Inflammatory macrophage (primary cell): ENCODE measurements at places on chromosomes 1 and 21.
A peak's percentile ranks its signal among the peaks of the same experiment; 100 is the strongest.

DNA sequence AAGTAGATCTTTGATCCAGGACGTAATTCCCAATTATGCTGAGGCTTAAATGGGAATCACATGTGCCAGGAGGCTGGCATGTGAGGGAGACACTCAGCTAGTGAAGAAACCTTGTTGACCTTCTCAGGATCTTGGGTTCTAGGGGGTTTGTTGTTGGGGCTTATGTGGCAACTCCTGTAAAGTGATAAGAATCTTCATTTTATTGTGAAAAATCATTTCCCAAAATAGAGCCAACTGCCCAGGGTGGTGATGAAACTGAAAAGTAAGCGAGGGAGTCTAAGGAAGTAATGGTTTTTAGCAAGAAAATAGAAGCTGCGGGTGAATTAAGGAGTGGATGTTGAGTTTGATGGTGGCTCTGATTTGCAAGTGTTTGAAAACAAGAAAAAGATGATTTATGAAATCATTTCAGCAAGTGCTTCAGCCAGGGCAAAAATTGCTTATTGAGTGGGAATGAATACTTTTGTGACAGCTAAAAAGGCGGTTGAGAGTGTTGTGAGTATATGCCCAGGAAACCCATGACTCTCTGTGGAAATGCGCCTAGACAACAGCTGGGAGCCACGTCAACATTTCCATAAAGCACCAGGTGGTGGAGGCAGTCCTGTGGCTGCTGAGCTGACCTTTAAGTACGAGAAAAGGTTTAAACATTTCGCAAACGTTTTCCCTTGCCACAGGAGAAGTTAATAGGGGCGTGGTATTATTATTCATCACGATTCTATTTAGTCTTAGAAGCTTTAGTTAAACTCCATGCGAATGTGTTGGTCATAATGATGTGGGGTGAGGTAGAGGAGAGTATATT, 102.7 kb downstream of the HMGB4 start:
- DNase-seq = no peak

DNA sequence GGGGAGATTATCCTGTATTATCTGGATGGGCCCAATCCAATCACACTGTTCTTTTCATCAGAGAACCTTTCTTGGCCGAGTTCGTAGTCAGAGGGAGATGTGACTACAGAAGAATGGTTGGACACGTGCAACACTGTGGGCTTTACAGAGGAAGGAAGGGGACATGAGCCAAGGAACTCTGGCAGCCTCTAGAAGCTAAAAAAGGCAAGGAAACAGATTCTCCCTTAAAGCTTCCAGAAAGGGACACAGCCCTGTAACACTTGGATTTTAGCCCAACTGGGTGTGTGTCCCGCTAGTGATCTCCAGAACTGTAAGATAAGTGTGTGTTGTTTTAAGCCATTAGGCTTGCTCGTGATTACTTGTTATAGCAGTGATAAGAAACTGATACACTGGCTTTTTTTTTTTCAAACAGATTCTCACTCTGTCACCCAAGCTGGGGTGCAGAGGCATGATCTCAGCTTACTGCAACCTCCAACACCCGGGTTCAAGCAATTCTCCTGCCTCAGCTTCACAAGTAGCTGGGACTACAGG, 53.9 kb upstream of the FBXO28 start:
- no peak for DNase-seq

GRCh38 chr21:45857761-45858160, 123.8 kb upstream of the COL6A1 start:
- DNase-seq = no peak

DNA sequence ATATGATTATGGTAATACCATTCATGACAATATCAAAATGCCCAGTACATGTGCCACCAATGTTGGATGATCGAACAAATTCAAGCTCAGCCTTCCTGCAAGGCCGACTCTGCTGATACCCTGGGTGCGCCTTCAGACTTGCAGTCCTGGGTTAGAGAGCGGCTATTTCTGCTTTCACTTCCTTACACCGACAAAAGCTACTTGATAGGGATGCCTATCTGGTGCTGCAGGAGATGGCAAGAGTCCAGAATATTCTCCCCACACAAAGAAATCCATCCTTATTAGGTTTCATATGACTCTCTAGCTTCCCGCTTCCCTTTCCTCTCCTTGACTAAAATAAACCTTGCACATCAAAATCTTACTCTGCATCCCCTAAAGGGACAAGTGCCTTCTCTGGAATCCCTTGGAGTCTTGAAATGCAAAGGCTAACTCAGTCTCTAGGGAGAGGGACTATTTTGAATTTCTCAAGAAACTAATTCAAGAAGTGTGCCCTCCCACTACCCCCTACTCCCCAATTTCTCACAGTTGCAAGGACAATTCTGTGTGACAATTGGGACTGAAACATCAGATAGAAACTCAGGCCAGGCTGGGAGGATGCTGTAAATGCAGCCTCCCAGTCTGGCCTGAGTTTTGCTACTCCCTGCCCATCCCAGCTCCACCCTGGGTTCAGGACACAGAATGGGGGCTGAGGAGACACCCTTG, 103.1 kb upstream of the USP24 start:
- DNase-seq = peak; percentile 66

- DNase-seq = no peak
These were observed 73.7 kb downstream of the TOMM20 start for GRCh38 chr1:235054936-235055335.

DNA sequence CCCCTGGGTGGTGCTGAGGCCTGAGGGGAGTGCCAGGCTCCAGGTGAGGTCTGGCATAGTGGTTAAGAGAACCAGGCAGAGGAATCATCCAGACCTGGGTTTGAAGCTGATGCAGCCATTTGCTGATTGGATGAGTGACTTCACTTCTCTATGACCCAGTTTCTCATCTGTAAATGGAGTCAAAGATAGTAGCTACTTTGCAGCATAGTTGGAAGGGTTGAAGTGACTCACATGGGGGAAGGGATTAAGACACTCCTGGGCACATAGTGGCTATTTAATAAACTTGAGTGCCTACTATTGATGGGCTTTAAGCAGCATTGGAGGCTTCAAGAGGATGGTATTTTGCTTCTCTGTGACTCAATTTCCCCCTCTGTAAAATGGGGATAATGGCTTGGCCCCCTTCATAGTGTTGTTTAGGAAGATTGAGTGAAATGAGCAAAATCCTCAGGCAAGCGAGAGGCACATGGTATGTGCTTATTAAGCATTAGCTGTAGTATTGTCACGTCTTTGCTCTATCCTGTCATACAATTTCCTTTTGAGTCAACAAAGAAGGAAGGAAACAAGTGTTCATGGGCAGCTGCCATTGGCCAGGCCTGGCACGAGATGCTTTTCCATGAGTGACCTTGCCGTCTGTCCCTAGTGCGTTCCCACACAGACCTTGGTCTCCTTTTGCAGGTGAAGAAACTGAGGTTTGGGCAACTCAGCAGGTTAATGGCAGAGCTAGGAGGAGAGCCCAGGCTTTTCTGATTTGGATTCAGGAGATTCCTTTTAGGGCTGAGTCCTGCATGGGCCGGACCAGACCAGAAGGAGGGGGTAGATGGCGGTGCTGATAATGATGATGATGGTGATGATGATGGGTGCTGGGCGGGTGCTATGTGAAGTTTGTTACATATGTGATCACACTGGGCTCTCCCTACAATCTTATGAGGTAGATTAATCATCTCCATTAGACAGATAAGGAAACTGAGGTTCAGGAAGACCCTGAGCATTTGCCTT, 131.1 kb upstream of the WNT4 start:
- no peak for DNase-seq

- no peak for DNase-seq
These were observed 18.9 kb upstream of the SNRPE start for GRCh38 chr1:203842559-203842876.

GRCh38 chr1:180923887-180924286, 11.2 kb downstream of the KIAA1614 start:
- DNase-seq = no peak

DNA sequence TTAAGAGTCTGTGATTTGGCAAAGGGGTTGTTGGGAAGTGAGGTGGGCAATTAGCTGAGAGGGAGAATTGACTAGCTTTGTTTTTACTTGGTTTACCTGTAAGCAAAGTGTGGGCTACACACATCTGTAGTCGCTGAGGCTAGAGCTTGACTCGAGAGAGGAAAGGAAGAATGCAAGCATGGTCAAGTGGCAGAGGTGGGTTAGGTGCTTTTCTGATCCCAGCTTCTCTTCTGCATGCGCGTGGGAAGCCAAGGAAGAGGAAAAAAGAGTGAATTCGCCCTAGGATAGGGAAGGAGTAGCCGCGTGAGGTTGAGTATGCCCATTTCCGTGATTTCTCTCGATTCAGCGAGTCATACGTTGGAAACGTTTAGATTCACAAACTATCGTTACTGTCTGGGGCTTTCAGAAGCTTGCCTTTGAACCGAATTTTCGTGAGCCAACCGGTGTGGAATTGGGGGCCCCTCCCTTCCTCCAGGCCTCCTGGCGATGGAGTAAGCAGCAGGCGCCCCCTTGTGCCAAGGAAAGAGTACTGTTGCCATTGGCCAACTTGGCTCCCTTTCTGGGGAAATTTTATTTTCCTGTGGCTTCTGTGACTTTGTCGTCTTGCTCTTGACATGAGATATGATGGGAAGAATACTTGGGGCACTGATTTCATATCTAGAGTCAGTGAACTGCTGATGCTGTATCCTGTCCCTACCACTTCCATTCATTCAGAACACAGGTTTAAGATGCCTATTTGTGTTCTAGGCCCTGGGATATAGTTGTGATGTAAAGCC, 1.3 kb downstream of the PIGV start:
- DNase-seq = peak; percentile 82

DNA sequence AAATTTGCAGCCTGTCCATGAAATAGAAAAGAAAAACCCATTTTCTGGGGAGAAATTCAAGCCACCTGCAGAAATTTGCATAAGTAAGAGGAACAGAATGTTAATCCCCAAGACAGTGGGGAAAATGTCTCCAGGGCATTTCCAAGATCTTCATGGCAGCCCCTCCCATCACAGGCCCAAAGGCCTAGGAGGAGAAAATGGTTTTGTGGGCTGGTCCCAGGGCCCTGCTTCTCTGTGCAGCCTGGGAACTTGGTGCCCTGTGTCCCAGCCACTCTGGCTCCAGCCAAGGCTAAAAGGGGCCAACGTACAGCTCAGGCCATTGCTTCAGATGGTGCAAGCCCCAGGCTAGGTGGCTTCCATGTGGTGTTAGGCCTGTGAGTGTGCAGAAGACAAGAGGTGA, 155.6 kb downstream of the PRDM2 start:
- no peak for DNase-seq

DNA sequence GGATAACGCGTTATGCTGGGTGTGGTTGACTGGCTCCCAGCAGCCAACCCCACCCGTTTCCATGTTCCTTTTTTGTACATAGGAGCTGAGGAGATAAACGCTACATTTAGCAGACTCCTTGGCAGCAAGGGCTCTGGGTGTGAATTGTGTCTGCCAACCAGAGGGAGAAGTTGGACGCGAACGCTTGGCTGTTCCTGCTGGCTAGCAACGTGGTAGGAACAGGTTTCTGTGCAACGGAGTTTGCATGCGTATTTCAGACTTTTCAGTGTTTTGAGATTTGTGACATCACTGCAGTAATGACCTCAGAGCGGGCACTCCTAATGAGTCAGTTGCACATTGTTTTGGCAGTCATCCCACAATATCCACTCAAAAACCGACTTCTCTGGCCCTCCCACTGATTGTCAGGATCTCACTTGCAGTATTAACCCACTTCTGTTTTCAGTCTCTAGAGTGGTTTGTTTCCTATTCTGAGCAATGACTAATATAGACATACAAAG, 98.7 kb upstream of the RGS1 start:
- peak; percentile 95 for DNase-seq

DNA sequence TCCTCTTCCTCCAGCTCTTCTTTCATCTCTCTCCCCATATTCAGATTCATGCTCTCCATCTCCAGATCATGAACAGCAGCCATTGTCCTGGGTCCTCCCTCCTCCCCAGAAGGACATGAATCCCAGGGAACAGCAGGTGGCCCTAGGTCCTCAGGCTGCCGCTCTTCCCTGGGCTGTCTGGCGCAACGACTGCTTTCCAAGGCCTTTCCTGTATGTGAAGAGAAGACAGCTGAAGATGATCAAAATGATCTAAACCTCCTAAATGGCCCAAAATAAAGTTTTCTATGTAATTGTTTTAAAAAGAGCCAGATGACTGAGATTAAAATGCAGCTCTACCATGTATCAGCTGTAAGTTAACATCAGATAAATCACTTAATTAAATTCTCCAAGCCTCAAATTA, 22.5 kb downstream of the RHBDL2 start:
- no peak for DNase-seq

- DNase-seq = no peak
These were observed 682.0 kb downstream of the LTN1 start for GRCh38 chr21:28310711-28311110.

GRCh38 chr1:18174037-18174436, 66.4 kb downstream of the IGSF21 start:
- no peak for DNase-seq

DNA sequence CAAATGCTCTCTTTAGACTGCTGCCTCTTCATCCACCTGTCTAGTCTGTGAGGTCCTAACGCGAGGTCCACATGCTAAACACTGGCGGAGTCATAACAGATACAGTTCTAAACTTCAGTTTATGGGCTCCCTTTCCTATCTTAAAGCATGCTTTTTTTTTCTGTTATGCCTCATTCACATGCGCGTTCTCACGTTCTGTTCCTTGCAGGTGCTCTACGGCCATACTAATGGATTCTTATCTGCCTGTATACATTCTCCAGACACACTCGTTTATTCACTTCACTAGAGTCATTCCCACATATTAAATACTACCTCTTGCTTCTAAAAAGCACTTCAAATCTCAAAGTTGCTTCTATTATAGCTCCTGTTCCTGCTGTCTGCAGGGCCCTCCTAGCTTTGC, 38.7 kb downstream of the PHC2 start:
- DNase-seq = no peak

DNA sequence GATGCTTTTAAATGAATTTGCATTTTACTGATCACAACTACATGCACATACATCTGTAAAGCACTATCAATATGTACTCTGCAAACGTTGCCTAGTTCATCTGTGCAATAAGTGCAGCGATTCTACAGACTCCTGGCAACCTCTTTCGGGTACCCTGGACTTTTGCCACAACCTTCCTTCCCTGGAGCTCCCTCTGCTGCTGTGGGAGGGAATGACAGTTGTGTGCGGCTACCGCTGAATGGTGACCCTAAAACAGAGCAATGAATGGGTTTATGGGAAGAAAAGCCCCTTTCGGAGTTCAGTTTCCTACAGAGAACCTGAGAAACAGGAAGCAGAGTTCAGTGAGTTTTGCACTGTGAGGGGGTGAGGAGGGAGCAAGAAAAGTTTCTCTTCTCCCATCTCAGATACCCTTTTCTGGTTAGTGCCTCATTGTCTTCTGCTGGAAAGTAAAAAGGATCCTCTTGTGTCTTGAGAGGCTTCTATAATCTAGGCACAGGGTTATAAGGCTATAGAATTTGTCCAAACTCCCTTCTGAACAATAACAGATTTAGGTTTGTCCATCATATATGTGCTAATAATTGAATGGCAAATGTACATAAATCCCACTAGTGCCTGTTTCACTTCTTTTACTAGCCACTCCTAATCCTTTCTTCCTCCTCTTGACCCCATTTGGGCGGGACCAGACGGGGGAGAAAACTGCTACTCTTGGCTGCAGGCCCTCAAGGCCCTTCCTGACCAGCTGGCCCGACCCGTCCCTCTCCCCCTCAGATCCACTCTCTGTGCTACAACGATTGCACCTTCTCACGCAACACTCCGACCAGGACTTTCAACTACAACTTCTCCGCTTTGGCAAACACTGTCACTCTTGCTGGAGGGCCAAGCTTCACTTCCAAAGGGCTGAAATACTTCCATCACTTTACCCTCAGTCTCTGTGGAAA, 19.8 kb upstream of the SARS1 start:
- peak; percentile 72 for DNase-seq
